Amniotic epithelial cell (primary cell): ENCODE measurements at places on chromosomes 16 and 17.
A peak's percentile ranks its signal among the peaks of the same experiment; 100 is the strongest.

GRCh38 chr17:42283241-42284023 lies 4.9 kb upstream of the STAT5A start:
- DNase-seq: no peak

GRCh38 chr16:17568239-17568638 lies 97.5 kb upstream of the XYLT1 start:
- DNase-seq: no peak

GRCh38 chr17:74526681-74527080 lies 4.6 kb downstream of the CD300LB start:
- DNase-seq: no peak

- DNase-seq: peak; percentile 41
Measured at GRCh38 chr16:86158688-86159360, 259.9 kb downstream of the IRF8 start.

DNA sequence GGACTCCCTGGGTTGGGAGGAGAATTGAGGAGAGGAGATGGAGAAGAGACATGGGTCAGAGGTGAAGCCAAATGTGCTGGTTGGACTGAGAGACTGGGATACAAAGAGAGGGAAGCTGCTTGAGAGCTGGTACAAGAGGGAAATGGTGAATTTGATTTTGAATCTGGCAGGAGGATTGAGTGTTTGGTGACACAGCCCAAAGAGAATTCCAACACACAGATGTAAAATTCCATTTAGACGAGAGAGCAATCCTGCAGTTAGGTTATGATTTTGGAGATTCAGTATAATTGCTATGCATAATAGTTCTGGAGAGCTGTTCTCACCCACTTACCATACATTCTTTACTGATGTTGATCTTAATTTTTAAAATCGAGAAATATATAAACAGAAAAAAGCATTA lies 57.7 kb downstream of the HSD17B2 start:
- DNase-seq: no peak

DNA sequence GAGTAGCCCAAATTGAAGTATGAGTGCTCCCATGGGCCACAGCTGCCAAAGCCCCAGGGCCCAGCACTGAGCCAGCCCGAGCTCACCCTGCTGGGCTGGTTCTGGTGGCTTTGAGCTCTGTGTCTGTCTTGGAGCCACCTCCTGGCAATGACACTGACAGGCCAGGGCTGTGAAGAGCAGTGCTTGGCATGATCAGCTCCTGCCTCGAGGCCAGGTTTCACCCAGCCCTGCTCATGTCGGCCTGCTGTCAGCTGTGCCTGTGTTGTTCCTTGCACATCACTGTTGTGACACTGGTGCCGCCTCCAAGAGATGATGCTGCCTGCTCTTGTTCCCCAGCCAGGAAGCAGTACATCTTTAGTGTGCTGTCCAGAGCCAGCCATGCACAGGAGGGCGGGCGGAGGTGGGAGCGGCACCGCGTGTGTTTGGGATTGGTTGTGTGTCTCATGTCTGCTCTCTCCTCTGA lies 26.0 kb downstream of the PLD6 start:
- no peak for DNase-seq

- peak; percentile 43 for DNase-seq
Measured at GRCh38 chr16:54424043-54424451, 137.5 kb upstream of the IRX3 start.

DNA sequence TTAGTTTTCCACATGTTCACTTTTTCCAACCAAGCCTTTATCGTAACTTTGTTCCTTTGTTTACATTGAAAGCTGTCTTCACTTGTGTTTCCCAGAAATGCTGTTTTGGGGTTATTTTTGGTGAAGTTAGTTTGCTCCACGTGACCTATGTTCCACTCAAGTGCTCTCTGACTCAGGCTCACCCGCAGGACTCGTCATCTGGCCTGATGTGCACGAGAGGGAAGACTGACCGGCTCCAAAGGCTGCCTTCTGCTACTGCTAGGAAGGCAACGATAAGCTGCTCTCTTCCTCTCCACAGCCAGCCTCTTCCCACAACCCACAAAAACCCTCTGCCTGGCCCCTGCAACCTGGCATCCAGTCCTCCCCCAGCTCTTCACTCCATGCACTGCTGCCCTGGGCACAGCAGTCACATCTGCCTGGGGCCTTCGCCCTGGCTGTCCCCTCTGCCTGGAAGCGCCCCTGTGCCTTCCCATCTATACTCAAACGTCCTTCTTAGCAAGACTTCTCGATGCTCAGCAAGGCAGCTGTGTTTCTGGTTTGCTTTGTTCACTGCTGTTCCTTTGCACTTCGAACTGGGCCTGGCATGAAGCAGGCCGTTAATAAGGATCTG lies 28.0 kb downstream of the ZCCHC14 start:
- DNase-seq: peak; percentile 94

DNA sequence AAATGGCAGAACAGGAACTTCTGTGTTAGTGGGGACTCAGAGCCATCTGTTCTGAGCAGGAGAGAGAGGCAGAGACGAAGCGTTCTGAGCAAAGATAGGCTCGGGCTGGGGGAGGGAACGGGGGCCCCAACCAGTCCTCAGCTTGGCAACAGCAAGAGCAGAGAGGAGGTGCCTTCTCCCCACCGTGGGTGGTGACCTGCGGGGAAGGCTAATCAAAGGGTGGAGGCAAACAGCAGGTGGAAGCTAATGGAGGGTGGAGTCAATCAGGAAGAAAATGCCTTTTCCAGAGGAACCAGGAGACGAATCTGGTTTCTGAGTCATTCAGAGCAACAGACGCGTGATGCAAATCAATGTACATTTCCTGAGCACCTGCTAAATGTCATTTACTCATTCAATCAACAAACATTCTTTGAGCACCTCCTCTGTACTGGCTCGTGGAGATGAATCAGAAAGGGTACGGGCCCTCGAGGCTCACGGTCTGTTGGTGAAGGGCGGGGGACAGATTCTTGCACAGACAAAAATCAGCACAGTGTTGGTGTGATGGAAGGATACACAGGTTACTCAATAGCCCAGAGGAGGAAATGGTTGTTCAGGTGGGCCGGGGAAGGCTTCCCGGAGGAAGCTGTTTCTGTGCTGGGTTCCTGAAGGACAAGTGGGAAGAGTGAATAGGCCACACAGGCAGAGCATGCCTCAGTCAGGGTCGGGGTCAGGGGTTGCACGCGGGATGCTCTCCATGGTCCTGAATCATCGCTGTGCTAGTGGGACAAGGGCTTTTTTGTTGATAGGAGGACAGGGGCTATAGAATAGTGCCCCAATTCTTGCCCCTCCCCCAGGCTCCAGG lies 5.7 kb upstream of the SPNS2 start:
- DNase-seq: peak; percentile 43

- DNase-seq: no peak
Measured at GRCh38 chr17:59534583-59534982, 30.8 kb upstream of the DHX40 start.

DNA sequence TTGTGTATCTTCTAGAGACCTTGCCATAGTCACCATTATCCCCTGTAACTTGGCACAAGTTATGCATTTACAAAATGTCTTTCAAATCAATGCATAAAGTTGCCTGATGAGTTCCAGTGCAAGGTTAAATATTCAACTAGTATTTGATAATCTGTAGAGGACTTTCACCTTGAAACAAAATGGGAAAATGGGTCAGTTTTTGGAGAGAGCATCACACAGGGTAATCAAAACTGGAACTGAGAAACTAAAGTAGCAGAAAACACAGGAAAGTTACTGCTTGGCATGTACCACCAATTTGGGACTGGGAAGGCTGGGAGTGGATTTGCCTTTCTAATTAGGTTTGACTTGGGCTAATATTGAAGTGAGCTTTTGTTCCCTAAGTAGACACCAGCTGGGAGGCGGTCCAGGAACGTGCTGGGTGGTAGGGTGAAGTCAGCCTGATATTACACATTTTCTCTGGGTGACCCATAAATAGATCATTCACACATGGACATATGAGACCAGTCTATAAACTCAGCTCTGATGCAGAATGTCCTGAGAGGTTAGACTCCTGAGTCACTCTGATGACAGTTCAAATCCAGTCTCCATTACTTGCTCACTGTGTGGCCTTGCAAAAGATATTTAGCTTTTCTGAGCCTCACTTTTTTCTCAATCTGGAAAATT lies 152.3 kb downstream of the PCTP start:
- DNase-seq: no peak
